ENCODE measurements at places on chromosomes 1 and 21.

DNA sequence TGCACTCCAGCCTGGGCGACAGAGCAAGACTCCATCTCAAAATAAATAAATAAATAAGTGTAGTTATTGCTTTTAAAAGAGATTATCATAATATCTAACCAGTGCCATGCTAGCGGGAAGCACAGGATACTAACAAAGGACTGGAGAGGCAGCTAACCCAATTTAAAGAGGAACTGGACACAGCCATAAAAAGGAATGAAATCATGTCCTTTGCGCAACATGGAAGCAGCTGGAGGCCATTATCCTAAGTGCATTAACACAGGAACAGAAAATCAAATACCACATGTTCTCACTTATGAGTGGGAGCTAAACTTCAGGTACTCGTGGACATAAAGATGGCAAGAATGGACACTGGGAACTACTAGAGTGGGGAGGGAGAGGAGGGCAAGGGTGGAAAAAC is 54.9 kb downstream of the TM2D1 start:
- DNase-seq, result no peak

DNA sequence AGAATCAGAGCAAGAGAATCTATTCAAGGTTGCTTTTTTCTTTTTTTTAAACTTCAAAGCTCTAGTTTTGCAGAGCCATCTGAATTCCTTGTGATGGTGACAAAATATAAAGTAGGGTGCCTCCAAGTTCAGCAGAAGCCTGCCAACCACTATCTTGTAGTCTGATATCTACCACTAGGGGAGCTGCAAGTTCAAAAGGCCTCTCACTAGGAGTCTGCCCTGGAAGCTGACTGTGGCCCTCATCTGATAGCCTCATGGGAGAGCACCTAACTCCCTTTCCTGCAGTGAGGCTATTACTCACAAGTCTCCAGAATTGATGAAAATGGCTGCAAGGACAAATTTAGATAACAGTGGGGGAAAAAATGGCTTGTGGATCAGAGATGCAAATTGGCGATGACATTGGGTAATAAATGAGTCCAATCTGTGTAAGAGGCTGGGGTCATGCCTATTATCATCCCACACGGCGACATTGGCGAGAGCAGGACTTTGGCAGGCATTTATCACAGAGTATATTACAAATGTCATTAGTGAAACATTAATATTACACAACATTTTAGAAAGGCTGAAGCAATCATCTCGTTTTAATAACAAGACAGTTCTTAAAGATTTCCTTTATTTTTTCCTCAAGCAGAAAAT is 10.7 kb upstream of the ZP4 start:
- no peak for DNase-seq

GRCh38 chr1:15885701-15886610 is 38.4 kb downstream of the SPEN start:
- no peak for DNase-seq

DNA sequence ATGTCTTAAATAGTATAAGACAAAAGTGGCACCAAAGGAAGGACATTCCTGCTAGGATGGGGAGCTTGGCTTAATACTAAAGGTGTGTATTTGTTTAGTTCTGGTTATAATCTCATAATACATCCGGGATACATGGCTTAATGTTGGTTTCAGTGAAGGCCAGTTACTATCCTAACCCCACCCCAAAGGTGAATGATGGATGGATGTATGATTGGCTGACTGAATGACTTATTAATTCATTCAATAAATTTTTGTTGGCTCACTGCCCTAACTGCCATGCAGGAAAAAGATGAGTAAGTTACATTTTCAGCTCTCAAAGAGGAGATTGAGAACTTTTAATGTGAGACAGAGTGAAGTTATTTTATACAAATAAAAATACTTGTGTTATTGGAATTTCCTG is 52.2 kb downstream of the PHACTR4 start:
- DNase-seq, result no peak

GRCh38 chr21:35342440-35342839 is 293.3 kb upstream of the RUNX1 start:
- DNase-seq, result peak; percentile 47

DNA sequence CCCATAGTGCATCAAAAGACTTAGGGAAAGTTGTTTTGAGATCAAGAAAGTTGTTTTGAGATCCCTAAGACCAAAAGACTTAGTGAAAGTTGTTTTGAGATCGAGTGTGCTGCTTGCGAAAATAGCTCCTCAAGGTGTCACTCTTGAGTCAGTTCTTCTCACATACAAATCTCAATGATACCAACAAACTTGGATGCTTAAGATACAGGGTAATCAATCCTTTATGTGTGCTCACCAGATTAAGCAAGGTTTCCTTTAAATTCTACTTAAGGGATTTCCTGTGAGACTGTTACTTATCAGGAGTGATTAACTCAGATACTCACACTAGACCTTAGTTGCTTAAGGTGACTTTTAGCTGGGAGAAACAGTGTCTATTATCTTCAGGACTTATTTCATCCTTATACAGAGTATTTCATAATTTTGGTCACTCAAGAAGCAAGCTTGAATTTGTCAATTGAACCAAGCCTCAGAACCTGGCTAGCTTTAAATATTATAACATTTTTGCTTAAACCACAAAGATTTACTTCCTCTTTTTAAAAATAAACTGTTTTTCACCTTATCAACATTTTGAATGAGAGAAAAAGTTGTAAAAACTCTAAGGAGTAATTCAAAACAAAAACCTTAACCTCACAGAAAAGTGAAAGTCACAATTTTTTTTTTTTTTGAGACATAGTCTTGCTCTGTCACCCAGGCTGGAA is 8.0 kb upstream of the RLF start:
- peak; percentile 11 for DNase-seq

DNA sequence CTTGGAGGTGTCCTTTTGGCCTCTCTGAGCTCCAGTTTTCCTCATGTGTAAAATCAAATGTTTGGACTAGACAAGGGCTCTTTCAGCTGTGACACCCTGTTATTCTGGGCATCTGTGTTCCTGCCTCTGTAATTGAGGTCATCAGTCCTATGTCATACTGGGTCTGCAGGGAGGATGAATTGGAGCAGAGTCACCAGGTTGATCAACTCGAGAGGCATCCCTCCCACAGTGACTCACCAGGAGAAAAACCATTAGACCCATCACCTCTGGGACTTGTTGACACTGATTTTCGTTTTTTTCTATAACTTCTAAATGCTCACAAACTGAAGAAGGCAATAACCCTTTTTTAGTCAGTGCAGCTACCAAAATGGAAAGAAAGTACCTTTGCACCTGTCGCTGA is 82.2 kb downstream of the ST6GALNAC5 start:
- DNase-seq, result no peak

- peak; percentile 54 for DNase-seq
These were observed 29.7 kb downstream of the SCCPDH start for GRCh38 chr1:246753670-246754535.

DNA sequence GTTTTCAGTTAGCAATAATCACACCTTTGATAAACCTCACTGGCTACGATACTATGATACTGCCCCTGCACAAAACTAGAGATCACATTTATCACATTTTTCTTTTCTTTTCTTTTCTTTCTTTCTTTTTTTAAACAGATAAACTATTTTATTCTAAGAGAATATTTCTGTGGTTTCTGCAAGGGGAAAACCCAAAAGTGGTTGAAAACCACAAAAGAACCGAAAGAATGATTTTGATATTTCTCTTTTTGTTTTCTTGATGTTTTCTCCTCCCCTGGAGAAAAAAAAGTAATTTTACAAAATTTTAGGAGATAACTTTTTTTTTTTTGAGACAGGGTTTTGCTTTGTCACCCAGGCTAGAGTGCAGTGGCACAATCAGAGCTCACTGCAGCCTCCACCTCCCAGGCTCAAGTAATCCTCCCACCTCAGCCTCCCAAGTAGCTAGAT is 18.4 kb upstream of the FRRS1 start:
- DNase-seq, result no peak

DNA sequence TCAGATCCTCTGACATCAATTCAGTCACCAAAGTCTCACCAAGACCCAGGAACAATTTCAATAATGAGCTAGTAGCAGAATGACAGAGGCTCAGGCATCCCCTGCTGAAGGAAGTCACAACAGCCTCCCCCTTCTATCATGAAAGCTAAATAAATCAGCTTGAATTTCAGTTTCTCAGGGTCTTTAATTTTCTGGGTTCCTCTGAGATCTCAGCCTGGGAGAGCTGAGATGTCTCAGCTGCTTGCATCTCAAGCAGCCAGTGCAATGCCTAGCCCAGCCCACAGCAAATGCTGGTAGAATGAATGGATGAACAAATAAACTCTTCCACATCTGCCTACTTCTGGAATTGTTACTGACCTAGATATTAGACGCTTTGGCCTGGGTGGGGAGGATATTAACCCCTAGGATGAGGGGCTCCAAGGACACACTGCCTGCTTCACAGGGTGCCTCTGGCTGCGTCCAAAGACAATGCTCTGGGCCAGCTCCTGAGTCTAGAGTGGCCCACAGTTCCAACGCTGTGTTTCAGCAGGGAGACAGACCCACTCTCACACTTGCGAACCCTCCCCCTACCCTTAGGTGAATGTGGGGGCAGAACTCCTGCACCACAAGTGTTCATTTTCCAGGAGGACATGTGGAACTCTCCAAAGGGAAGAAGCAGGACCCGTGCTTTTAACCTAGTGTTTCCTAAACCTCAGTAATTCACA is 11.2 kb upstream of the LORICRIN start:
- DNase-seq, result no peak

DNA sequence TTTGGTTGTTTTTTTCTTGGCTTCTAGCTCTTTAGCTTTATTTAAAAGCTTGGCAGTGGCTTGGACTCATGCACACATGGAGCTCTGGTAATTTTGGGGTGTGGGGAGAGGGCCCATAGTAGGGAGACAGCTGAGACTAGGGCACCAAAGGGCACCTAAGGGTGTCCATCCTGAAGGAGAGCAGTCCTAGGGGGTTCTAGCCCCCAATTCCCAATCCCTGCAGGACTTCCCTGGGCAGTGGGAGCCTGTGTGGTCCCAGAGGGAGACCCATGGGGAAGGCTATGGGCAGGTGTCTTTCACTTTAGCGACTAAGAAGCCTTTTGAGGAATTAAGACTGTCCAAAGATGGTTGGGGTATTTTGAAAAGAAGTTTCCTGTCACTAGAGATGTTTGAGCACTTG is 6.9 kb downstream of the CYP4B1 start:
- no peak for DNase-seq

DNA sequence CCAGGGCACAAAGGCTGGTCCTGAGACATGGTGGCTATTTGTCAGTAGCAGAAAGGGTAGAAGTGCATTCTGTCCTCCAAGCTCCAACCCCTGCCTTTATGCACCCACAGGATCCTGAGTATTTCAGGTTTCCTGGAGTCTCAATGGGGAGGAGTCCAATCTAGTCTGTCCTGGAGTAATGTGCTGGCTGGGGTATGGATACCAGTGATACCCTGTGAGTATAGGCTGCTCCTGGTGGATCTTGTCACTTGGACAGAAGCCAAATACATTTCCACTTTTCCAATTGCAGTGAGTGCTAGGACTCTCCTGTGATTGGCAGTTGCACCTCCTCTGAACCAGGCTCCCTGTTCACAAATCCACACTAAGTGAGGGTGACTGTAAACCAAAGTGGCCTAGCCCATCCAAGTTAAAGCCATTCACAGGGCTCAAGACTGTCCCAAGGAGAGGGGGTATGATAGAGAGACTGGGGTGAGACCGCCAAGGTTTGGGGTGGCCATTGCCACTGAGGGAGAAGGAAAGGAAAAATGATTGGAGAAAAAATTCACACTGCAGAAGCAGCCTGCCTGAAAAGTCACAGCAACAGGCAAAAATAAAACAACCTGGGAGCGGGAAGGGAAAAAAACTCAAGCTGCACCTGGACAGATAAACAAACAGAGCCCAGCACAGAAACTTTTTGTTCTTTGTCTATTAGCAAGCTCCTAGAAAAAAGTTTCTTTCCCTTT is 163.4 kb upstream of the ETV3 start:
- DNase-seq, result no peak

GRCh38 chr1:63799820-63800219 is 26.0 kb downstream of the ROR1 start:
- no peak for DNase-seq
